ENCODE measurements at places on chromosomes 11 and 22. TPM values are rescaled to one million over a fixed set of nuclear protein-coding genes. Genes with fewer than 3 reads are reported as not detected.

Gene CLTCL1
- total RNA-seq: 16.6 TPM

Gene OR10A2
- not detected for total RNA-seq

DNA sequence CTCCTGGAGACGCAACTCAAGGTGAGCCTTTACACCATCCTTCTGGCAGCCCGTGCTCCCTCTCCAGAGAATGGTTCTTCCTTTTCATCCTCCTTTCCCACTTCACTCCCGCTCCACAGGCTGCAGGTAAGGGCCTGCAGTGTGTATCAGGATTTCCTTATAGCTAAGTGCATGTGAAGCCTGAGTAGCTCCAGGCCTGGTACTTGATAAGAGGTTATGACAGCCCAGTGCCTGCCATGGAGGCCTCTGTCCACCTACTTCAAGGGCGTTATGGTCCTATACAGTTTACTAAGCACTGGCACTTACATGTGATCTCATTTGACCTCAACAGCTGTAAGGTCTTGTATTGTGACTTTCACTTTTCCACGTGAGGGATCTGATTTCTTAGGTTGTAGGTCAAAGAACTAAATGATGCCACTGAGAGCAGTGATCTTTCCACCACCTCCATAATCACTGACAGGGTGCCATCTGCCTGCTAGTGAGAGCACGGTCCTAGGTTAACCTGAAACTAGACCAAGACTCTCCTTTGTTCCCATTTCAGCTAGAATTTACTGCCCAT lies 18.1 kb downstream of the SSH3 start:
- no peak for DNase-seq

DNA sequence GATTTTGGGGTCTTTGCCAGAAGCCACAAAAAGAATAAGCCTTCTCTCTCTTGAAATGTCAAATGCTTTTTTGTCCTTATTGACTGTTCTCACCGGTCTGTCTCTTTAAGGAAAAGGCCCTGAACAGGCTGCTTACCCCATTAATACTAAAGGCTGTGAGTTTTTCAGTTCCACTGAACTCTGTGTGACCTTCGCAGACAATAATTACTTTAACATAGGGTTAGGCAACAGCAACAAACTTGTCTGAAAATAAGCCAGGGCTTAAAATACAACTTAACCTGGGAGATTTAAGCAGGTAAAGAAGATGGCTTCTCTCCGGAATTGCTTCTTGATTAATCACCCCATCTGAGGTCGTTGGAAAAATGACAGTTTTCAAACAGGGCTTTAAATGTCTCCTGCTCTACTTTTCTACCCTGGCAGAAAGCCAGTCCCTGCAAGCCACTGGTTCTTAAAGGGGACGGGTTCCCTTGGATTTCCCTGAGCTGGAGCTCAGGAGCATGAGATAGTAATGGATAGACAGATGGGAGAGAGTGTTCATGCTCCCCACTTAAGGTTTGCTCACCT lies 69.4 kb downstream of the ARL14EP start:
- DNase-seq: no peak

Gene RAB39A
- total RNA-seq: 1.1 TPM

DNA sequence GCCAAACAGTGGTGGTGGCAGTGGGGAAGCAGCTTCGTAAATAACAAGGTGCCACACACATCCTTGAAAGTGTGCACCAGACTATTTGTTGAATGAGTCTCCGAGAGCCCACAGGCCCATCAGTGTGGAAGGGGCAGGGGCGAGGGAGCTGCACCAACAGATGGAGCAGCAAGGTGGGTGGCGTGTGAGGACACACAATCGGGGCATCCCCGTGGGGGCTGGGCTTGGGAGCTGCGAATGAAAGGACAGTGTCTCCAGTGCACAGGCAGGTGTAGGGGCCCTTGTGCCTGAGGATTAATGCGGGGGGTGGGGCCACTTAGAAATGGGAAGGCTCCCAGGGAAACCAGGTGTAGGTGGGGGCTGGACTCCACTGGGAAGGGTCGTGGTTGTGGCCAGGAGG lies 2.8 kb downstream of the NRXN2 start:
- no peak for DNase-seq

Gene CHRDL2
- total RNA-seq: 3.1 TPM

Gene TMA7B
- total RNA-seq: not detected
